Stimulated activated CD4-positive, alpha-beta T cell treated with anti-CD3 and anti-CD28 coated beads, Interleukin-4, amount 100 ng/mL, for 1 hour (primary cell): ENCODE measurements at places on chromosomes 1 and 21.
A peak's percentile ranks its signal among the peaks of the same experiment; 100 is the strongest.

- no peak for DNase-seq
Observed at GRCh38 chr1:41712695-41713094, 206.0 kb downstream of the HIVEP3 start.

- DNase-seq: no peak
Observed at GRCh38 chr1:33396188-33397124, 34.4 kb downstream of the PHC2 start.

GRCh38 chr1:20223106-20223505, 36.8 kb upstream of the PLA2G2C start:
- DNase-seq: no peak

GRCh38 chr1:96076589-96076988, 645.0 kb upstream of the PTBP2 start:
- DNase-seq: no peak

GRCh38 chr1:20074725-20075171, 4.8 kb downstream of the PLA2G5 start:
- no peak for DNase-seq

DNA sequence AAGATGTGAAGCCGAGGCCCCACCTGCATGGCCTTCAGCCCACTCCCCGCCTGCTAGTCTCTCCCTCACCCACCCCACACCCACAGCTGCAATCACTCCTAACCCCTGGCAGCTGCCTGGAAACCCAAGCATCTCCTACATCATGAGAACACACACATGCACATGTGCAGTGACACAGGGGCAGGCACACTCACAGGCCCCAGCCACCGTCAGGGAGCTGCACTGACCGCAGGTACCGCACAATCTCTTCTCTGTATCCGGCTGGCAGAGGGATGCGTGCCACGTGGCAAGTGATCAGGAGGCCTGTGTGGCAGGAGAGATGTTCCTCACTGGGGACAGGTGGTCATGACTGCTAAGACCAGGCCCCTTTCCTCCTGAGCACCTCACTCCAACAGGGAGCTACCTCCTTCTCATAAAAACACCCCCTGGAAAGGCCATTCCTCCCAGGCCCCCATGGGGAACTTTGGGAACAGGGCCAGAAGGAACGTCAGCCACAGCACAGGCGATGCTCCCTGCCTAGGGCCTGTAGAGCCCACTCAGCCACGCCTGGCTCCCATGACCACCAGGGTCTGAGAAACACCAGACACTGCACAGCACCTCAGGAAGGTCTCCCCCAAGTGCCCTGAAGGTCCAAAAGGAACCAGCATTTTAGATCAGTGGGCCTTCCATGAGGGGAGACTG, 6.0 kb downstream of the LSS start:
- no peak for DNase-seq

- DNase-seq: no peak
Observed at GRCh38 chr1:16719571-16720350, 20.6 kb upstream of the RNU1-4 start.

- no peak for DNase-seq
Observed at GRCh38 chr1:32632829-32633228, 17.5 kb downstream of the ZBTB8OS start.

- DNase-seq: no peak
Observed at GRCh38 chr1:100051401-100051800, 81.3 kb downstream of the SASS6 start.

DNA sequence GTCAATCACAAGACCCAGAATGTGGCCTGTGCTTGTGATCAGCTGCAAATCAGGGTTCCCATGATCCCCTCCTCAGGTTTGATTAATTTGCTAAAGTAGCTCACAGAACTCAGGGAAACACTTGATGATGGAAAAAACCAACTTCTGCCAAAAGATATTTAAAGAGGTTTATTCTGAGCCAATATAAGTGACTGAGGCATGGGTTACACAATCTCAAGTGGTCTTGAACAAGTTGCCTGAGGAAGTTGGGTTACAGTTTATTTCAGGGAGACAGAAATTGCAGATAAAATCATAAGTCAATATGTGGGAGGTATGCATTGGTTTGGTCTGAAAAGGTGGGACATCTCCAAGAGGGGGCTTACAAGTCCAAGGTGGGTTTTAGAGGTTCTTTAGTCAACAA, 243.1 kb downstream of the S1PR1 start:
- no peak for DNase-seq

DNA sequence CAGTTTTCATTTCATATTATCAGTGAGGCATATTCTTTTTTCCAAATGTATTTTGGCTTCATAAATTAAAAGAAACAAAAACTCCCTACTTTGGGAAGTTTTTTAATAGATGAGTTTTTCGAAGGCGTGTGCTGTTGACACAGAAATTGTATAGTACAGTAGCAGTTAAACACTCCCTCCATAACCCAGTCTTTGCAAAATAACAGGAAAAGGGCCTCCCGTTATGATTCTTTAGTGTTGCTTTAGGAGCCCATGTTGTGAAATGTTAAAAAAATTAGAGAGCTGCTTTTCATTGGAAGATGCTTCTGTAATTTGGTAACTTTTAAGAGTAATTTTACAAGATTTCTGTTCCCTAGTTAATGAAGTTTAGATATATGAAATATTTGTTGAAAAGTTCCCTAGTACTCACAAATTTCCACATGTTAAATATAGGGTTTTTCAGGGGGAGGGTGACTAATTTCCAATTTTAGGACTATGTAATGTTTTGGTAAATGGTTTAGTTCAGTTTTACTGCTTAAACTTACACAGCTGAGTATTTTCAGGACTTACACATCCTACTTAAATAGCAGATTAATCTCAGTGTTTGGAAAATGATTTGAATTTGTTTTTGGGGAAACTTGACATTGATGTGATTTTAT, 2.0 kb downstream of the CAMSAP2 start:
- DNase-seq: no peak

DNA sequence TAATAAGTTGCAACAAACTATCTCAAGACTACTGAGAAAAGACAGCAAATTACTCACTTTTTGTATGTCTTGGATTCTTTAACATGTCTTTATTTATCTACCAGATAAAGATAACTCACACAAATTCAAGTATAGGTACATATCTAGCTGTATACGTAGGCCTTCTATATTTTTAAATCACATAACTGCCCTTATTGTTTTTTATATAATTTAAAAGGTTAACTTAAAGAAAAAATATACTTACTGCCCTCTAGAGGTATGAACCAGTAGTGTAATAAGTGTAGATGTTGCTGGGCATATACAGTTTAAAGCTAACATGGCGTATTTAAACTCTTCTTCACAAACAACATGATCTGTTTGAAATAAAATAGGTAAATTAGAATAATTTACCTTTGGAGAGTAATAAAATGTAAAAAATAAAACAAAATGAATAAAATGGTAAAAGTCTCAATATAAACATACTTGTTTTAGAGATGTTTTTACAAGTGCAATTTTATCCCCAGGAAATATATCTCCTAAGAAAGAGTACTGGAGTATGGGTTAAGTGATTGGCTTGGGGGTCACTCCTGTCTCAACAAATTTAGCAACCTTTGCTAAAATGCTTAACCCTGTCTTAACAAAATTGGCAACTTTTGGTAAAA, 235.2 kb downstream of the KCNT2 start:
- no peak for DNase-seq

- DNase-seq: no peak
Observed at GRCh38 chr1:9835404-9835757, 11.6 kb upstream of the CLSTN1 start.

DNA sequence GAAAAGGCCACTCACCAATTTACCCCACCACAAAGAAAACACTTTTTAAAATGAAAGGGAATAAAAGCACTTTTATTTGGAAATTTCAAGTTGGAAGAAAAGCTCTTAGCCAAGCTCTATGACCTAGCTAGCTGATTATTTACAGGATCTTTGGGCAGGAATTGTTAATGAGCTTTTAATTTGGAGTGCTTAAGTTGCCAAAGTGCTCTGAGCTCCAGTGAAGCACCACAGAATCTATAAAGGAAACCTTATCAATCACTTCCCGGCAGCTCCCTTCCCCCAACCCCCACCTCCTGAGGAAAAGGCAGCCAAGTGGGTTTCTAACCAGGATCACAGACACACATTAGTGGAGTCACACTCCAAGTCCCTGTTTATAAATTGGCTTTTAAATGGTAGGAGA, 1.5 kb downstream of the ERI3 start:
- DNase-seq: no peak

DNA sequence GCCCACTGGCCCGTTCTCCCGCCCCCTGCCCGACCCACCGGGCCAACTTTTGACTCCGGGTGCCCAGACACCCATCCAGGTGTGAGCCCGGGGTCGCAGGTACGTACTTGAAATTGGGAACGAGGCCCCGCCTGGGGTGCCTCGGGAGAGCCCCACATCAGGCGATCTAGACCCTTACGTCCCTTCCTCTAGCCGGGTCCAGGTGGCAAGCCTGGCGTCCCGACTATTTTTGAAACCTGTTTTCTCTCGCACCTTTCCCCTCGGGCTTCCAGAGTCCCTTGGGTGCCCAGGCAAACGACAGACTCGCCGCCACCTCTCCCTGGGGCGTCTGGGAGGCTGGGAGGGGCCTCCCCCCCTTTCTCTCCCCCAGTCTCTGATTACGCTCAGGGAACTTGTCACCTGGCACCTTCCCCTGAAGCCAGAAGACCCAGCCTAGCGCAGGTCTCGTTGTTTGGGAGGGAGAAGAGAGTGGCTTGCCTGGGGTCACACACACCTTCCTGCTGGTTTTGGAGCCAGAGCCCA, 898 bp downstream of the LDLRAP1 start:
- no peak for DNase-seq

- DNase-seq: no peak
Observed at GRCh38 chr21:30152792-30153191, 13.8 kb downstream of the CLDN17 start.

GRCh38 chr1:47786316-47786715, 210.9 kb downstream of the TRABD2B start:
- no peak for DNase-seq

- DNase-seq: peak; percentile 60
Observed at GRCh38 chr1:12617901-12618660, at the start of gene DHRS3. TSS of gene DHRS3 (minus strand) at chr1:12618210. CDS start at chr1:12617348, 862 bp downstream.

GRCh38 chr1:26828411-26828991, 2.0 kb downstream of the ZDHHC18 start:
- DNase-seq: peak; percentile 37

- no peak for DNase-seq
Observed at GRCh38 chr1:184340984-184341383, 45.8 kb upstream of the C1orf21 start.

DNA sequence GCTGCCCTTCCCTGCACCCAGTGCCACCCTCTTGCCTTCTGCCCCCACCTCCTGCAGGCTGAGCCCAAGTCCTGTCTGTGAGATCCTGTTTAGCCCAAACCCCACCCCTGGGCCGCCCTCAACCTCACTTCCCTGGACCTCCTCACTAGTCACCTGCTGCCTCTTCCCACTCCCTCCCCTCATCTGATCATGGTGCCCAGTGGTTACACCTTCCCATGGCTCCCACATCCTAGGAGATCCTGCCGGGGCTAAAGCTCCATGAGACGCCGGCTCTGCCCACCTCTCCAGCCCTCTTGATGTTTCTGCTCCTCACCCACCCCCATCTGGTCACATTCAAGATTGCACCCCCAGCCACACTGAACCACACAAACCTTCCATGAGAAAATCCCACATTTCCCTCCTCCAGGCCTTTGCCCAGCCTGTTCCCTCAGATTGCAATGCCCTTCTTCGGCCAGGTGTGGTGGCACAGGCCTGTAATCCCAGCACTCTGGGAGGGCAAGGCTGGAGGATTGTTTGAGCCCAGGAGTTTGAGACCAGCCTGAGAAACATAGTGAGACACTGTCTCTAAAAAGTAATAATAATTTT, 17.0 kb downstream of the TTC39A start:
- no peak for DNase-seq

DNA sequence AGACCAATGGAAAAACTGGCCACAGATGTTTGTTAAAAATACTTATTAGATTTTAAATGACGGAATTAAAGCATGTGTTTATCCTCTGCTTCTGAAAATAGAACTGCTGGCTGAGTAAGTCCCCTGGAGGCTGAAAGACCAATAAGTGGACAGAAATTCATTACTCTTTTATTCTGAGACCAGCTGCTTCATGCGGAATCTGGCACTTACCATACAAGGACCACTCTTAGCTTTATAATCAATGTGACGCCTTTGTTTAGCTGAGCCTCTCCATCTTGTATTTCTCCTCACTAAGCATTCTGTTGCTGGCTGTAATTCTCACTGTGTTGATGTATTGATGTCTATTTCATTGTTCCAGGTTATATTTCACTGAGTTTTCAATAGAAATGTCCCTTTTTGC, 6.3 kb upstream of the EXO1 start:
- no peak for DNase-seq

- no peak for DNase-seq
Observed at GRCh38 chr1:207745285-207745684, 6.6 kb upstream of the CD46 start.

DNA sequence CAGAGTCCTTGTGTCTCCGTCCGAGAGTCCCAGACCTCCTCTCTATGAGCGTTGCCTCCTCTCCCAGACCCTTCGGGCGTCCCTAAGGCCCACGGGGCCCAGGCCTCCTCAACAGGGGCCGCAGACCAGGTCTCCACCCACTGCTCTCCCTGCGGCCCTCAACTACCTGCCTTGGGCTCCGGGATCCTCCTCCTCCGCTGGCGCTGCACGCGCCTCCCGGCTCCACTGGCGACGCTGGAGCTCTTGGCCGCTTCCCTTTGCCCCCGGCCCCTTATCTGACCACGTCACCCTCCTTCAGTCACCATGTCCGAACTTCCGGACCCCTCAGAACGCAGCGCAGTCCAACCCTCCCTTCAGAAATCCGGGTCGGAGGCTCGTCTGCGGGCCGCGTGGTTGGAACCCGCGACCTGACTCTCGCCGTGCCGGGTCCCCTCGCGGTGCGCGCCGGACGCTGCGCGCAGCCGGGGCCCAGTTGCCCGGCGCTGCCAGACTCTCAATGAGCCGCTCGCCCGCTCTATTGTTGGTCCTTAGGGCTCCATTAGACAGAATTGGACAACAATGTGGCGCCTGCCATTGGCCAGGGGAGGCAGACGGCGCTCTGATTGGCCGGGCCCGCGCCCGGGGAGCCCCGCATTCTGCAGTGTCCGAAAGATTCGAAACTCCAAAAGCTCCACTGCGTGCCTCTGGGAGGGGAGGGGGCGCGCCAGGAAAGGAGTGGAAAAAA, at the start of gene DMRTA2:
Gene DMRTA2 (minus strand): TSS at position 498 of the 724 bp plus-strand sequence. CDS start 1,907 bp downstream, outside the sequence.
- no peak for DNase-seq
